ENCODE measurements at places on chromosomes 5 and 9. TPM values are rescaled to one million over a fixed set of nuclear protein-coding genes. Genes with fewer than 3 reads are reported as not detected.

RFESD gene
- 2.2 TPM for total RNA-seq

F2R gene
- total RNA-seq: 145 TPM

PTPRD gene
- total RNA-seq: 4.0 TPM

HRCT1 gene
- total RNA-seq: 2.2 TPM

TEX48 gene
- not detected for total RNA-seq

TICAM2 gene
- total RNA-seq: 3.3 TPM

OR1J2 gene
- total RNA-seq: not detected

SEMA5A gene
- 47.5 TPM for total RNA-seq

GABRA6 gene
- total RNA-seq: not detected

DAB2 gene
- 249 TPM for total RNA-seq

FABP6 gene
- total RNA-seq: not detected

FREM1 gene
- 0.56 TPM for total RNA-seq

ADAMTS2 gene
- total RNA-seq: 36.5 TPM

LMX1B gene
- not detected for total RNA-seq

ALAD gene
- 27.1 TPM for total RNA-seq

TMC1 gene
- 0.93 TPM for total RNA-seq

SLC6A7 gene
- total RNA-seq: not detected

PCDHGA11 gene
- 11.0 TPM for total RNA-seq

PPIP5K2 gene
- 58.3 TPM for total RNA-seq

IRGM gene
- total RNA-seq: not detected

CDO1 gene
- 7.4 TPM for total RNA-seq

GCNT1 gene
- total RNA-seq: 44.9 TPM

ABL1 gene
- total RNA-seq: 58.1 TPM

RNF183 gene
- not detected for total RNA-seq

SVEP1 gene
- total RNA-seq: 3.5 TPM

CCDC152 gene
- 3.8 TPM for total RNA-seq

LCN1 gene
- total RNA-seq: not detected

OR13C5 gene
- total RNA-seq: not detected

COMMD10 gene
- total RNA-seq: 26.3 TPM

UBLCP1 gene
- 14.7 TPM for total RNA-seq

PITX1 gene
- total RNA-seq: 0.44 TPM

SLU7 gene
- 98.5 TPM for total RNA-seq

GFI1B gene
- total RNA-seq: not detected

SPATA31A3 gene
- not detected for total RNA-seq

MEGF10 gene
- total RNA-seq: 0.06 TPM

RCL1 gene
- 10.4 TPM for total RNA-seq

ANKDD1B gene
- total RNA-seq: 1.3 TPM

REXO4 gene
- total RNA-seq: 11.9 TPM

MCIDAS gene
- not detected for total RNA-seq

TMEM174 gene
- total RNA-seq: not detected

ZNF454 gene
- total RNA-seq: 1.1 TPM

SLC34A3 gene
- total RNA-seq: 0.06 TPM

KCNMB1 gene
- 1.3 TPM for total RNA-seq

ADAMTS12 gene
- 5.3 TPM for total RNA-seq

G3BP1 gene
- total RNA-seq: 151 TPM

GPR151 gene
- total RNA-seq: not detected

TSLP gene
- total RNA-seq: 18.9 TPM

PRSS3 gene
- 55.5 TPM for total RNA-seq

FBXW5 gene
- 185 TPM for total RNA-seq

TRIP13 gene
- total RNA-seq: 26.2 TPM
